Panc1 (cell line): ENCODE measurements at places on chromosomes 4 and X.

DNA sequence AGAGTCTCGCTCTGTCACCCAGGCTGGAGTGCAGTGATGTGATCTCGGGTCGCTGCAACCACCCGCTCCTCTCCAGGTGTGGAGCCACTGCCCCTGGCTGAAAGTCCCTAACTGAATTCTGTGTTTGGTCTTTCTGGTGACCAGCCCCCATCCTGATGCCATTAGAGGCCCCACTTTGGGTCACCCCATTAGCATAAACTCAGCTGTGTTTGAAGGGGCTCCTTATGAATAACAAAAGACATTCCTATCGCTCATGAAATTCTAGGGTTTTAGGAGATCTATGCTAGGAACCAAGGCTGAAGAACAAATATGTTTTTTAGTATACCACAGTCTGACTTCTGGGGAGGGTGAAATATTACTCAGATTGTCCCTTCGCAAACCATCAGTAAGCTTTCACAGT, 652.9 kb downstream of the ADGRL3 start:
- no peak for DNase-seq
- H3K4me1 ChIP-seq: no peaks in the 10 kb centered on the region
- no peak overlapping the region for H3K4me3 ChIP-seq

DNA sequence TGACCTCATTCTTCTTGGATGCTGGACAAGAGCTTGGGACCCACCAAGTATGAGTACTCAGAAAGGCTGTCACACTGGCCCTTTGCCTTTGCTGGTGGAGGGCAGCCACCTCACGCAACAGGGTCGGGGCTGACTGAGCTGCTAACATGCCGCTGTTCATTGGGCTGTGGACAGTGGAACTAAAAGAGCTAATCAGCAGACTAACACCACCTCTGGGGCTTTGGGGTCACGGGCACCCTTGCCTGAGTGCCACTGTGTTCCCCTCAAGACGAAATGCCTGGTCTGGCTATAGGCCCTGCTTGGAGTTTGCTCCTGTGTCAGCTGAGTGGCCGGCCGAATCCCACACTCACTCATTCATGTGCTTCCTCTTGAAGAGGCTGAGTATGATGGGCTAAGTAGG, 559.6 kb downstream of the SPRY1 start:
- no peaks in the 10 kb centered on the region for H3K27me3 ChIP-seq
- H3K4me3 ChIP-seq: no peak overlapping the region
- no peak overlapping the region for H3K27ac ChIP-seq
- no peaks in the 10 kb centered on the region for H3K4me1 ChIP-seq

DNA sequence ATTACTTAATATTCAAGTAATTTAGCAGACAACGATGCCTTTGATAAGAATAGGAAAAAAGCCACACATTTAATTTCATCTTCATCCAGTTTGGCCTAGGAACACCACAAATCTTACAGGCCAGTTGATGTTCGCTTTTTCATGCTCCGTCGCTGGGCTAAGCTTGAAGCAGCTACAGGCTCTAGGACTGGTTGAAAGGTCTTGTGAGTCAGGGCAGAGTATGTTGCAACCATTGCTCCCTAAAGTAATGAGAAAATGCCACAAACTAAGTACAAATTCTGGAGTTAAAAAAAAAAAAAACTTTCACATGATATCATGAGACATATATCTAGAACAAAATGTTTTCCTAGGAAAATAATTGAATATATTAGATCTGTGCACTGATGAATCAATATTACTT, 123.8 kb downstream of the RPS6KA6 start:
- H3K27ac ChIP-seq: no peak overlapping the region
- no peak overlapping the region for H3K4me3 ChIP-seq
- no peaks in the 10 kb centered on the region for H3K27me3 ChIP-seq
- no peaks in the 10 kb centered on the region for H3K4me1 ChIP-seq

DNA sequence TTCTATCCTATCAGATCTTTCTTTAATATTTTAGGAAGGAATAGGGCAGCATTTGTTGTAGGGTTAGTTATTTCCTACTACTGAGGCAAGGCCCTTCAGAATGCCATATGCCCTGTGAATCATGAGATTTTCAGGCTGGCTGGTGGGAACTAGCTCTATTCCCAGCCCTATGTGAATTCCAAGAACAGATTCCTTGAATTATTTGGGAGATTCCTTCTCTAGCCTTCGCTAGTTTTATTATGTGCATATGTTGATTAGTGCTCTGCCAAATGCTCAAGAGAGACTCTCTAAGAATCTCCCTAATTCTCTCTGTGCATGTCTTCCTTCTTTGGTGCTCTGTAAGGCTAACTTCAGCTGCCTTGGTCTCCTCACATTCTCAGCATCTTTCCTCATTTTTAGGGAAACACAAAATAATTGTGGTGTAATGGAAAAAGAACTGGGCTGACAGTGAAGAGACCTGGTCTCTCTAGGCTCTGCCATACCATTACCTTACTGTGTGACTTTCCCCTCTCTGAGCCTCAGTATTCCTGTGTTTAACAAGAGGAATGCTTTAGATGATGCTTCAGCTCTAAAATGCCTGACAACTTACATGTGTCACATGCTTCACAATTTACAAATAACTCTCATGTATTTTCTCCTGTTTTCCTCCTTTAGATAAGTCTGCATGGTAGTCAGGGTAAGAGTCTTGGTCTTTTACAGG, 79.7 kb downstream of the VMA21 start:
- H3K27ac ChIP-seq: no peak overlapping the region
- H3K4me3 ChIP-seq: no peak overlapping the region

- H3K4me3 ChIP-seq: no peak overlapping the region
- DNase-seq: no peak
- no peaks in the 10 kb centered on the region for H3K27me3 ChIP-seq
- H3K27ac ChIP-seq: no peak overlapping the region
- no peaks in the 10 kb centered on the region for H3K4me1 ChIP-seq
Measured at GRCh38 chrX:48816014-48816810, 10.1 kb upstream of the ERAS start.

DNA sequence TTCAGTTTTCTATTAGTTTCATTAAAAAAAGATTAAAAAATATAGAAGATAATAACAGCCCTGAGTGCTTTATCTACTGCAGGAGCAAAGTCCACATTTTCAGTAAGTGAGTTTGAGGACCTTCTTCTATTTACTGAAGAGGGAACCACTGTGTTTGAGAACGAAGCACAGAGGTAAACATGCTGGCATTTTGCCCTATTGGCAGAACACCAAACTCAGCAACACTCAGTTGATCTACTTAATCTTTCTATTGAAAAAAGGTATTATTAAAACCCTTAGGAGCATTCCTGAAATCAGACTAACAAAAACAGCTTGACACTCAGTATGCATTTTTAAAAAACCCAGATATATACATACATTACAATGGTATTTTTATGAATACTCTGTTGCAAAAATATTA, 1496.7 kb downstream of the TECRL start:
- H3K4me3 ChIP-seq: no peak overlapping the region
- no peaks in the 10 kb centered on the region for H3K4me1 ChIP-seq
- no peak for DNase-seq
- no peaks in the 10 kb centered on the region for H3K36me3 ChIP-seq
- no peaks in the 10 kb centered on the region for H3K27me3 ChIP-seq

GRCh38 chr4:38166082-38166481, 205.9 kb downstream of the PTTG2 start:
- no peak overlapping the region for H3K4me3 ChIP-seq
- DNase-seq: no peak
- H3K27ac ChIP-seq: no peak overlapping the region

GRCh38 chr4:174631901-174632758, 109.8 kb upstream of the HPGD start:
- H3K36me3 ChIP-seq: no peaks in the 10 kb centered on the region
- H3K27me3 ChIP-seq: no peaks in the 10 kb centered on the region
- peak; percentile 22 for DNase-seq
- H3K4me3 ChIP-seq: no peak overlapping the region
- no peaks in the 10 kb centered on the region for H3K4me1 ChIP-seq

DNA sequence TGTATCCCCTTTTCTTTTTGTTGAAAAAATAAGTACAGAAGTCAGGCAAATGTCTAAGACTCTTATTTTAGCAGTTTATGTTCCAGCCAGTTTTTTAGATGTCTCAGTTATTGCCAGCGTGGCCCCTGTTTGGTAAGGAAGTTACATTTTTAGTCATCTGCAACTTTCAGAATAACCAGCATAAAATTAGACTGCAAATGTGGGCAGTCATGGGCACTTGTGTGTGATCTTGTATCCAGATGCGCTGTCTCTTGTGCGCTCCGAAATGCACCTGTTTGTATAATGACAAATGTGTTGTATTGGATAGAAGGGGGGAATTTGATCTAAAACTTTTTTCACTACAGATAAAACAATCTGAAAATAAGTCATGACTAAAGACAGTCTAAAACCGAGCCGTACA, 44.3 kb upstream of the CLCN4 start:
- no peak overlapping the region for H3K4me3 ChIP-seq
- H3K27me3 ChIP-seq: no peaks in the 10 kb centered on the region
- DNase-seq: no peak
- H3K36me3 ChIP-seq: no peaks in the 10 kb centered on the region
- no peaks in the 10 kb centered on the region for H3K4me1 ChIP-seq

GRCh38 chr4:76197031-76197743, 16.4 kb downstream of the SCARB2 start:
- H3K27ac ChIP-seq: no peak overlapping the region
- peaks cover 9% of the 10 kb centered on the region; the same call in 1 of the 2 replicates for H3K4me1 ChIP-seq
- no peaks in the 10 kb centered on the region for H3K27me3 ChIP-seq
- no peak overlapping the region for H3K4me3 ChIP-seq

DNA sequence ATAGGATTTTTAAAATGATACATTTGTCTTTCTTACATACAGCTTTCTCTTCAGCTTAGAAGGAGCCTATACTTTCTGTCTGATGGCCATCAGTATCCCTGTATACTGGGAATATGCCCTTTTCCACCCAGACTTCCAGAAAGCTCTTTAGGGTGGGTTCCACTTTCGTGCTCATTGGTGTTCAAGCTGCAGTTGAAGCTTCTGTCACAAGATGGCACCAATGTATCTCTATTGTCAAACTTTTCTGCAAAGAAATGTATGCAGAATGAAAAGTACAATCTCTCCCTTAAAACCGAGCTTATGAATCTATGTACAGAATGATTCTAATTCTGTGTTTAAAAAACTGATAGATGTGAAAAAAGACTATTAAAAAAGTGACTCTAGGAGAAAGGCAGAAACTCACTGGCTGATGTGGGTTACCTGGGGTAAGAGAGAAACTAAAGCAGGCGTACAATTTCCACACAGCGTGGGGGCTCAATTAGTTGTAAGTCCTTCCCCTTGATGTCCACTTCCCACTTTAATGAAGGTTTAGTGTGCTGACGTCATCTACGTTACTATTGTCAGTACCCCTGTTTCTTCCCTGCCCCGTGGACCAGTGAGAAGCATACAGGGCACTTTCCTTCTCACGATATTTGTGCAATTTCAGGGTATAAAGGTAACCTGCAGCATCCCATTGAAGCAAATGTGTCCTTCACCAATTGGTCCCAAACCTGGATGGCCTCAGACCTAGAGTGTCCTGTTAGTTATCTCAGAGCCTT, 57.3 kb upstream of the TCEAL2 start:
- no peak overlapping the region for H3K27ac ChIP-seq
- H3K36me3 ChIP-seq: no peaks in the 10 kb centered on the region
- DNase-seq: peak; percentile 15

DNA sequence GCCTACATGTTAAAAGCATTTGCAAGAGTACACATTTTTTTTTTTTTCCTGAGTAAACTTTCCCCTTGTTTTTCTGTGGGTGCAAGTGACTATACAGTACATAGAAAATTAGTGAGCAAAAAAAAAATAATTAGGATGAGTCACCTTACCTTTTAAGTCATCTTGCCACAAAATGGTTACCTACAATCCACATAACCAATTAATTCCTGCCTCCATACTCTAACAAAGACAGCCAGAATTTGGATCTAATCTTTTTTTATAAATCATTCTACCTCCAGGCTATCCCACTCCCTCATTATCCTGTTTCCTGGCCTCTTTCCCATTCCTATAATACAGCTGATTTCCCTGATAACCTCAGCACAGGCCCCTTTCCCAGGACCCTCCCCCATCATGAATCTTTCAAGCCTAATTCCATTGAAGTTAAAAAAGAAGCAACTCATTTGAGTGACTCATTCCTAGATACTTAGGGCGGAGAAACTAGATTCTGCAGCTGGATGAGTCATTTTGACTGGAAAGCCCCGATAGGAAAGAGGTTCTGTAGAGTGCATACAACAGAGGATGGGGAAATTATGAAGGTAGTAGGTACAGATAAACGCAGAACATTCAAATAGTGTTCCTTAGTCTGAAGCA, 128.2 kb downstream of the C4orf51 start:
- H3K27ac ChIP-seq: peak overlapping the region; percentile 57
- H3K4me3 ChIP-seq: no peak overlapping the region
- H3K4me1 ChIP-seq: peaks cover 4% of the 10 kb centered on the region; the same call in 1 of the 2 replicates
